NCI-H1092 (cell line): ENCODE measurements at places on chromosomes 11 and 22.

DNA sequence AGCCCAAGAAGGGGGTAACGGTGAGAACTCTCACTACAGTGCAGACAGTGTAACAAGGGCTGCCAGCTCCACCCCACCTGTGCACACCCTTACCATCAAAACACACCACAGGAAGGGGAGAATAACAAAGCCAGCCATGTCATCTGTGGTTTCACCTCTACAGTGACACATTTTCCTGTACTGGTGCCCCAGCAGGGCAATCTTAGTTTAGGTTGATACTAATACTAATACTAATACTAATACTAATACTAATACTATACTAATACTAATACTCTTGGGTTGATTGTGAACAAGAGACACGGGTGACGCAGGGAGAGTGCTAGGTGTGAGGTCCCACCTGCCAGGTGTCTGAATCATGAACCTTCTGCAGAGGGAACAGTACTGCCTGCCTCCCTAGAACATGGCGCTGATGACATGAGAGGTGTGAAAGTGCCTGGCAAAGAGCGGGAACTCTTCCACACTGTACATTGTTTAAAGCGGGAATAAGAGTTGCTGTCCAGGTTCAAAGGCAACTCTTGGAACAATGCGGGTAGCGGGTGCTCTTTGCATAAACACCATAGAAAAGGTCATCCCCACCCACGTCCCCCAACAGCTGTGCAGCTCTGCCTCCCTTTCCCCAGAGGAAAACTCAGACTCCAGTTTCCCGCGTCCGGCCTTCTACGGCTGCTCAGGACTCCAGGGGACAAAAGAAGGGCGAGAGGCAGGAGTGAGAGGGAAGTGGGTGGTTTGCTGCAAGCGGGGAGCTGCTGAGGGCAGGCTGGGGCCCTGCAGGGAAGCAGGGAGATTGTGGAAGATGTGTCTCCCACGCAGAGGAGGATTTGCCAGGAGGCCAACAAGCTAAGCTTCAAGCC lies 25.0 kb upstream of the TMPRSS4 start:
- no peak for DNase-seq

DNA sequence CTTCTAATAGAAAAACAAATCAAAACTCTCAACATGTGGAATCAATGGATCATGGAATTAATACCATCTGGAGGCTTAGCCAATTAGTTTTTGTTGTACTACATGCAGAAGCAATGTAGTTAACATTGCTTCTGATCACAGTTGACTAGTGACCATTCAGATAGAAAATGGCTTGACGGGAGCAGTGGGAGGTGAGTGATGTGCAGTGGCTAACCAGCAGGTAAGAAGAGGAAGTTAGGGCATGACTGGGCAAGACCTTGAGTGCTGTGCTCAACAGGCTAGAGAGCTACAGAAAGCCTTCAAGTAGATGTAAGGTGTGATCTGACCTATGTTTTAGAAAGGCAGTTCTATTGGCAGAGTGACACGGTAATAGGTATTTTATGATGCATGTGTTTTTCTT lies 60.7 kb upstream of the ALKBH3 start:
- no peak for DNase-seq

DNA sequence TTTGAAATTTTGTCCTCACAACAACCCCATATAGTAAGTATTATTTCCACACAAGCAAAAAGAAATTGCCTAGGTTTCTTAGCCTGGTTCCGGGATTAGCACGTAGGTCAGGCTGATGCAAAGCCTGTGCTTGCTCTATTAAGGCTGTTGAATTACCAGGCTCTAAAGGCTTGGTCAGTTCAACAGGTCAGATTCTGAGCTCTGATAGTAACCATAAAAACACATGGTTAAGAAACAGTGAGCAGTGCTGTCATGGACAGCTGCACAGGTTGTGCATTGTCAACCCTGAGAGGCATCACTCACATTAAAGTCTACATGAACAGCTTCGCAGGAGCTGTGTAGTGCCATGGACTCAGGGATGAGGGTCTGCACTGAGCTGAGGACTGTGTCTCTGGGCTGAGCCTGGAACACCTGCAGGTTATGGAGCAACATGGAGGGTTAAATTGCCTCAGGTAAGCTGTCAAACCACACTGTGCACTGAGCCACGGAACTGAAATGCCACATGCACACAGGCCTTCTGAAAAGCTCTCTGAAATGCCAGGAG lies 98.0 kb downstream of the PIWIL4 start:
- no peak for DNase-seq

DNA sequence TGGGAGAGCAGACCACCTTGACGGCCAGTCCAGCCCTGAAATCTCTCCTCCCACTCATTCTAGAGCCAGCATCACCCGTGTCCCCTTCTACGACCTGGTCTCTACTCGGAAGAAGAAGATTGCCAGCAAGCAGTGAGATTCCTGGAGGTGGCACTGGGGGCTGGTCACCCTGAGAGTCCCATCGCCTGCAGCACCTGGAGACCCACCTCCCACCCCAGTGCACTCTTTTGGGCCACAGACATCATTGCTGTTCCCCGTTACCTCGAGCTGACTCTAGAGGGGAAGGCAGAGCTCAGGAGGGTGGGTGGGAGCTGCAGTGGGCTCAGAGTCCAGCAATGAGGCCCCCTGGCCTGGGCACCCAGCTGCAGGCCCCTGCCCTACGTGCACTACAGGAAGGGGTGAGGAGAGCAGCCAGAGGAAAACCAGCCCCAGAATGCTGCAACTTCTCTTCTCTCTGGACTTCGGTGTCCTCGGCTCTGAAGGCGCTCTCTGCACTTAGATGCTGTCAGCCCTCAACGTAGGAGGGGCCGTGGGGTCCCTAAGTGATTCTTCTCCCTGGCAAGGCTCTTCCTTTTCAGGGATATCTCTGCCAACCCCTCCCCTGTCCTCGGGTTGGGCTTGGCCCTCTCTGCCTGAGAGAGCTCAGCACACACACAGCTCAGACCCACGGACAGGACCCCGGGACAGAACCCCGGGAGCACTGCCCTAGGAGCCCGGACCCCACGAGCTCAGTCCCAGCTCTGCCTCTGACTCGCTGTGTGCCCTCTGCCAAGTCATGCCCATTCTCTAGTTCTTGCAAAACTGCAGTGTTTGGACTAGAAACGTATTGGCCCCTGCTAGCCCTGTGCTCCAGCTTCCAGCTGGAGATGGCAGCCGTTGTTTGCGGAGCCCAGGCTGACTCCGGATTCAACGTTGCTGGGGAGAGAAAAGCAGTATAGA lies 31.3 kb downstream of the CYTH4 start:
- DNase-seq = no peak

DNA sequence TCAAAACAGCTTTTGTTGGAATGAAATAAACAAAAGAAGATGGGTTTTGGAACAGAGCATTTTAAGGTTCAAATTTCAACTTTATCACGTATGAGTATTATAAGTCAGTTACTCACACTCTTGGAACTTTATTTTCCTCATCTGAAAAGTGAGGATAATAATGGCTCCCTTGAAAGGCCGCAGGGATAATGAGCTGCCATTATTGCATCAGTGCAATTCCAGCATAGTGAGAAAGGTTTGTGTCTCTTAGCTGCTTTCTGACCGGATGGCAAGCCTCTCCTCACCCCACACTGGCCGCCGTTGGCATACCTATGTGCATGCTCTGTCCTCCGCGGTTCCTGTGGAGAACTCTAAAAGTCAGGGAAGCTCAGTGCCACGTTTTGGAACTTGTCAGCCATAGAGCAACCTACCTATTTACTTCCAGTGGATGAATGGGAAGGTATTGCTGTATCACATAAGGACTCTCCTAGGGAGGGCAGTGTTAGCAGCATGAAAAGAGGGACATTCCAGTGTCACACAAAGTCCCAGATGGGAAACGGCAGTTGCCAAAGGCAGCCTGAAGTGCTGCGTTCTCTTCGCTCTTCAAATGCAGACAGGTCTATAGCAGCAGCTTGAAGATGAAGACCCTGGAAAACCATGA lies 368.9 kb downstream of the NTM start:
- DNase-seq = no peak

- no peak for DNase-seq
Measured at GRCh38 chr11:64400102-64400501, 41.1 kb downstream of the RPS6KA4 start.
